ENCODE measurements at places on chromosomes 7 and 10. TPM values are rescaled to one million over a fixed set of nuclear protein-coding genes. Genes with fewer than 3 reads are reported as not detected.

The CALHM1 gene
- total RNA-seq = not detected

The ITPRID1 gene
- not detected for total RNA-seq

The FAM13C gene
- not detected for total RNA-seq

The NKX2-3 gene
- not detected for total RNA-seq

The CYP3A4 gene
- not detected for total RNA-seq

The PTPRZ1 gene
- total RNA-seq = not detected

DNA sequence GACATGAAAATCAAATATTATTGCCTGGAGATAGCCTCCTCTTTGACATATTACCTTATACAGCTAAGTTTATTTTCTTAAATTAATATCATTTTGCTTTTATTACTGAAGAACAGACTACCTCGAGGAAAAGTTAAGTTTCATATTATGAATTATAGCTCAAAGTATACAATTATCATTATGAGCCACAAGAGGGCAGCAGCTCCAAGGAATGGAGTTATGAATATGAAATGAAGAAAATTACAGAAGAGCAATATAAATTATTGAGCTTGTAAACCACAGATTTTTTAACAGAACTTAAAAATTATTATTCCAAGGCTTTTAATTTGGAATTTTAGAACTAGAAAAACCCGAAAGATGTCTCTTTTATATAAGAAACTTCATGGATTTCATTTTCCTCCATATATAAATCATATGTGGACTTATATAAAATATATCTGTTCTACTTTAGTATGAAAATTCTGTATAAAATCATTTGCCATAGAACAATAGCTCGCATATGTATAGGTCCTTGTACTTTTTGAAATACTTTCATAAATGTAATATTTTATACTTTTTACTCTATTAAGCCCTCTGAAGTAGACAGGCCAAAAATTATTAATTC, 40.1 kb downstream of the IQUB start:
- no peak overlapping the region for H3K4me3 ChIP-seq
- H3K27ac ChIP-seq = no peak overlapping the region

DNA sequence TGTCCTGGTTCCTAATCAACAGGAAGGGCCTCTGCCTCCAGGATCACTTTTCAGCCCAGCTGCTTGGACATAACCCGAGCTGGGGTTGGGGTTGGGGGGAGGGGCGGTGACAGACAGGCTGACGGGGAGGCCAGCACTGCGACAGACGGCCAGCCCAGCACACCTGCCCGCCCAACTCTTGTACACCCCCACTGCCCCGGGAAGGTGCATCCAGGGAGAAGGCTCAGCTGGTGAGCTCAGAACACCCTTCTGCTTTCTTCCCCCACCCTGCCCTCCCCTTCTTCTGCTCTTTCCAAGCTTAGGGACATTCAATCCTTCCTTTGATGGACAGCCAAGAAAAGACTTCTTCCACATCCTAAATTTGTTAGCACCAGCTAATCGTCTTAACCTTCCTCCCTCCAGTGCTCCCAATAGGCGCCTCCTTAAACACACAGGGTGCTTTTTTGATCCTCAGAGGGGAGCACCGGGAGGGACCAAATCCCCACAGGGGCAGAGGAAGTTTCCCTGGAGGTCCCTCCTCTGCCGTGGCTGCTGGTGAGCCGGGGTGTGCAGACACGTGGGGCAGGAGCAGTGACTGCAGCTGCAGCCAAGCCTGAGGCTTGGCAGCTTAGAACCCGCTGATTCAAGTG, 44.7 kb downstream of the COL13A1 start:
- H3K27me3 ChIP-seq = no peaks in the 10 kb centered on the region
- no peaks in the 10 kb centered on the region for H3K4me1 ChIP-seq
- no peak for DNase-seq

GRCh38 chr10:95026461-95026860, 42.8 kb downstream of the CYP2C8 start:
- H3K27ac ChIP-seq = no peak overlapping the region
- no peak overlapping the region for H3K4me3 ChIP-seq
- H3K27me3 ChIP-seq = no peaks in the 10 kb centered on the region
- no peaks in the 10 kb centered on the region for H3K36me3 ChIP-seq
- DNase-seq = no peak

DNA sequence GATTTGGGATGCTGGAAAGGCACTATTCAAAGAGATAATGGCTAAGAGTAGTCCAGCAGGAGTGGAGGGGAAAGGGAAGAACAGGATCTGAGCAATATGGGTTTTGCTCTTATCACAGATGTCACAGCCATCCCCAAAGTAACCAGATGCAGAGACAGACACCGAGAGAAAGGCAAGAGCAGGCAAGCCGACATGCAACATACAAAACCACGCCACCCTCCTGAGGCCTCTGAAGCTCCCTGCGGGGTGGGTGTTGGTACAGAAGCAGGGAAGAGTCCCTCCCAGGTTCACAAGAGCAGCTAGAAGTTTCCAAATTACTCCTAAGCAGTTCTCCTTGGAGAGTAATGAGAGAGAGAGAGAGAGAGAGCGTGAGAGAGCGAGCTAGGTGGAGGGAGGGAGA, 10.8 kb upstream of the C10orf53 start:
- H3K27me3 ChIP-seq = peaks cover 13% of the 10 kb centered on the region
- no peaks in the 10 kb centered on the region for H3K36me3 ChIP-seq
- DNase-seq = no peak
- H3K4me1 ChIP-seq = no peaks in the 10 kb centered on the region
- H3K4me3 ChIP-seq = no peak overlapping the region

- H3K27ac ChIP-seq = no peak overlapping the region
- no peak overlapping the region for H3K4me3 ChIP-seq
- H3K27me3 ChIP-seq = no peaks in the 10 kb centered on the region
- no peaks in the 10 kb centered on the region for H3K36me3 ChIP-seq
- no peaks in the 10 kb centered on the region for H3K4me1 ChIP-seq
Measured at GRCh38 chr10:86177537-86178155, 188.9 kb downstream of the GRID1 start.

DNA sequence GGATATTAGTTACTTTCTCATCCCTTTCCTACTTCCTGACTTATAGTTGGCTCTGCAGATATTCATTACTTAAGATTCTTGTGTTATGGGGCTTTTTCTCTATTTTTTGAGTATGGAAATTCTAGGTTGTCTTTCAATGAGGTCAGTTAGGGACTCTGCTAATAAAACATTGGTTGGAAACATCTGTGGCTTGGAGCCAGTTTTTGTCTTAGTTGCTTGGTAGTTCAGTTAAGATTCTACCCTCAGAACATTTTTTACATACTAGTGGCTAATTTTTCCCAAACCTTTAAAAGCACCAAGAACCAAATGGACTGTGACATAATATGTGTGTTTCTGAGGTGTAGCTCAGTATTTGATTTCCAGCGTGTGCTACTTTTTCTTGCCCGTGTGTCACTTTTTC, 305.6 kb upstream of the FZD1 start:
- H3K27me3 ChIP-seq = no peaks in the 10 kb centered on the region
- H3K4me3 ChIP-seq = no peak overlapping the region
- H3K27ac ChIP-seq = no peak overlapping the region
- no peak for DNase-seq

- H3K36me3 ChIP-seq = no peaks in the 10 kb centered on the region
- DNase-seq = no peak
- no peaks in the 10 kb centered on the region for H3K27me3 ChIP-seq
- H3K4me3 ChIP-seq = no peak overlapping the region
- H3K27ac ChIP-seq = no peak overlapping the region
Measured at GRCh38 chr7:68535266-68535665, 1063.0 kb upstream of the AUTS2 start.

DNA sequence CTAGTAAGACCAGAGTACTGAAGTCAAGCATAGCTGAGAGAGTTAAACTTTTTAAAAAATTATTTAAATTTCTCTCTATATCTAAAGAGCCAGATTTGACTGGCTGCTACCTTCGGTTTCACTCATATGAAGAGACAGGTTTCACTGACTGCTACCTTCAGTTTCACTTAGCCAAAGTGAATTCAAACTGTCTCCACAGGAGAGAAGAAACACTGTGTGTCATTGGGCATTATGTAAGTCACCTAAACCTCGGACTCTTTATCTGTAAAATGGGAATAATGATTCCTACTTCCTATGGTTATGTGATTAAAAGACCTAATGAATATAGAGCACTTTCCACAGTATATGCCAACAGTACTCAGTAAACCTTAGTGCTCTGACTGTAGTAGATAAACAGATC, 41.6 kb upstream of the MET start:
- no peaks in the 10 kb centered on the region for H3K4me1 ChIP-seq
- no peaks in the 10 kb centered on the region for H3K36me3 ChIP-seq
- no peak overlapping the region for H3K27ac ChIP-seq
- no peak overlapping the region for H3K4me3 ChIP-seq
- H3K27me3 ChIP-seq = no peaks in the 10 kb centered on the region

- no peak overlapping the region for H3K27ac ChIP-seq
- H3K4me3 ChIP-seq = peak overlapping the region; percentile 67
- H3K27me3 ChIP-seq = peaks cover 98% of the 10 kb centered on the region
- no peak for DNase-seq
- H3K4me1 ChIP-seq = peaks cover 38% of the 10 kb centered on the region
- no peaks in the 10 kb centered on the region for H3K36me3 ChIP-seq
Measured at GRCh38 chr10:22340329-22341189, 4.7 kb upstream of the SPAG6 start.

- H3K36me3 ChIP-seq = no peaks in the 10 kb centered on the region
- DNase-seq = no peak
- H3K27me3 ChIP-seq = no peaks in the 10 kb centered on the region
- H3K27ac ChIP-seq = no peak overlapping the region
Measured at GRCh38 chr10:58291538-58292174, 22.7 kb downstream of the CISD1 start.

GRCh38 chr10:93963434-93963833, 30.3 kb upstream of the PLCE1 start:
- no peak overlapping the region for H3K4me3 ChIP-seq
- no peaks in the 10 kb centered on the region for H3K36me3 ChIP-seq
- DNase-seq = no peak
- no peak overlapping the region for H3K27ac ChIP-seq

- H3K4me3 ChIP-seq = no peak overlapping the region
- DNase-seq = no peak
- H3K27me3 ChIP-seq = no peaks in the 10 kb centered on the region
- no peaks in the 10 kb centered on the region for H3K4me1 ChIP-seq
Measured at GRCh38 chr10:131230641-131231322, 80.7 kb downstream of the TCERG1L start.

DNA sequence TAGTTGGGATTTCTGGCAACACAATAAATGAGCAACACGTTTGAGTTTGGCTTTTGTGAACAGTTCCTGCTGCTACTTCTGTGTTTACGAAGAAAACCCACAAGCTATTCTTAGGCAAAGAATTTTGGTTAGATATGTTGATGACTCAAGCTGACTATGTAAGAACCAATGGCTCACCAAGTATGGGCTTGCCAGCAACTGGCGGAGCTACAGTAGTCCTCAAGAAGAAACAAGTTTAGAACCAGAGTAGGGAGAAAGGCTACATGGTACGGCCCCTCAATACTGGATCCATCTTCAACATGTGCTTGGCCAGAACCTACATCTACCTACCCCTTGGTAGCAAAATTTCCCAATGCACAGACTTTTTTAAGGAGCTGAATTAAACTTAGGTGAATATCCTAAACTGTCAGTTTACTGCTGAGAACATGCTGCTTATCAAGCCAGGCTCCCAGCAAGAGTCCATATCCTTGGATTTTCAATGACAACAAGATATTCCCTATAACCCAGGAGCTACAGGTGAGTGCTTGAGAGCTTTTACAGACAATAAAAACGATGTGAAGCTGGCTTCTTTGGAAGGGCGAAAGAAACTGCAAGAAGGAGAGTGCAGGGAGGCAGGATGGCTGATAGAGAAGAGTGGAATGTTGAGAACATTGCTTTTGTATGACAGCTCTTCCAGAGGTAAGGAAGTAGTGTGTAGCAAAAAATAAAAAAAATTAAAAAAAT, 74.3 kb upstream of the ASAH2 start:
- no peak overlapping the region for H3K4me3 ChIP-seq
- no peak for DNase-seq
- H3K27ac ChIP-seq = no peak overlapping the region
- no peaks in the 10 kb centered on the region for H3K4me1 ChIP-seq
